ENCODE measurements at places on chromosomes 5 and 9.

- DNase-seq: peak; percentile 72
Observed at GRCh38 chr5:124628721-124629596, 117.5 kb downstream of the ZNF608 start.

DNA sequence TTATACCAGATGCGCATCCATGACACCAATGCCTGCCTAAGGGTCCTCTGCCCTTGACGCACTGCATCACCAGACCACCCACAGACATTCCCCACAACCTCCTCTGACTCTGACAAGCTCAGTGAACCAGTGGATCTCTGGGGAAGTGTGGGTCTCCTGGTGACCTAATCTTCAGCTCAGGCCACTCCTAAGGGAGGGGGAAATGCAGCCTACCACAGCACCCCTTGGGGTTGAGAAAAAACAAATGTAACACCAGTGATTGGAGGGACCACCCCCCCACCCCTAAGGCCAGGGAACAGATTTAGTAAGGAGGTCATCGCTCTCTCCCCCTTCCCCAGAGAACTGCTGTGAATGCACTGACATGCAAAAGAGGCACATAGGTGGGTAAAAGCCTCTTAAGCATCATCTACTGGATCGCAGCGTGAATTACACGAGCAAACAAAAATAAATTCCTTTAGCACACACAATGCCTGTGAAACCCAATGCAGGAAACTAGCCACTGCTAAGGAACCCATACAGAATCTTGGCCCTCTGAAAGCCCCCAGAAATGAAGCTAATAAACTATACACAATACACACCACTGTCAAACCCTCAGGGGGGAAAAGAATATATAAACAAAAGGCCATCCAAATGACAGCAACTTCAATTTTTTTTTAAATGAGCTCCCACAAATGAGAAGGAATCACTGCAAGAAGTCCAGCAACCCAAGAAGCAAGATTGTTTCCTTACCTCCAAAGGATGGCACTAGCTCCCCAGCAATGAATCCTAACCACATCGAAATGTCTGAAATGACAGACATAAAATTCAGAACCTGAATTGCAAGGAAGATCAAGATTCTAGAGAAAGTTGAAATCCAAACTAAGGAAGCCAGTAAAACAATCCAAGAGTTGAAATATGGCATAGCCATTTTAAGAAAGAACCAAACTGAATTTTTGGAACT is 513.7 kb upstream of the PTGER4 start:
- peak; percentile 32 for DNase-seq

DNA sequence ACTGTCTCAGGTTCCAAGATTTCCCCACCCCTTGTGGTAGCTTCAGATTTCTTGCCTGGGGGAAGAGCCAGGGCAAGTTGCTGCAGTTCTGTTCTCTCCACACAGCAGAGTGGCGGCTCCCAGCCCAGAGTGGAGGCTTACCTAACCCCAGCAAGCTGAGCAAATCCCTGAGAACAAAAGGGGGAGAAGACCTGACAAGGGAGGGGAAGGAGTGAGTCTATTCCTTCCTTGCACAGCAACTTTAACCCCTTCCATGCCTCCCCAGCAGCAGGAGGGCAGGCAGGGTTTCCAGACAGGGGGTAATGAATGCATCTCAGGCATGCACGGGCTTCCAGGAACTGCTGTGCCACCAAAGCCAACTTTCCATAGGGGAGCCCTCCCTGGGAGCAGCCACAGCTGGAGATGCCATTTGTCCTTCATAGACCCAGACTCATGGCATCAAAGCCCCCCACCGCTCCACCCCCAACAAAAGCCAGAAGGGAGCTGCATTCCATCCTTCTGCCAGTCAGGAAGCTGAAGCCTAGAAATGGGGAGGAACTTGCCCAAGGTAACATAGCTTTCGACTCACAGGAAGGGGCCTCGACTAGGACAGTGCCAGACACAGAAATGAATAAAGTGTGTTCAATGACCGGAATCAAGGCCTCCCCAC is 28.8 kb upstream of the FAT2 start:
- no peak for DNase-seq

DNA sequence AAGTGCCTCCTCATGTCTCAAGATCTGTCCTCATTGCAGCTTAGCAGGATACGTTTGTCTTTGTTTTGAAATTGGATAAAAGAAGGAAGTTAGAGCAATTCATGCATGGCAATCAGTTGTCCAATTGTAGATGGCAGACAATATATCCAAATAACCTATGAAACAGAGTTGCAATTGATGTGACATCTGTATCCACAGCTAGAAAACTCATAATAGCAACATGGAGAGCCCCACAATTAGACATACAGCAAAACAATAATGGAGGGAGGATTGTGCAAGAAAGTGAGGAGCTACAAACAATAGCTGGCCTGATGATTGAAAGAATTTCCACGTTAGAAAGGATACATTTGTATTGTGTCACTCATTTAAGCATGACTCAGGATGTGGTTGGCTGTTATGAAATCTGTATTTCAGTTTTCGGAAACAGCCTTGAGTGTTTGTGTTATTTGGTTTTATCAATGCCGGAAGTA is 132.0 kb downstream of the FAM174A start:
- peak; percentile 66 for DNase-seq

- no peak for DNase-seq
Observed at GRCh38 chr9:4540425-4540824, 50.2 kb downstream of the SLC1A1 start.

- DNase-seq: peak; percentile 37
Observed at GRCh38 chr5:138000102-138000723, 32.7 kb downstream of the FAM13B start.

- no peak for DNase-seq
Observed at GRCh38 chr5:24215114-24215513, 429.7 kb downstream of the CDH10 start.

DNA sequence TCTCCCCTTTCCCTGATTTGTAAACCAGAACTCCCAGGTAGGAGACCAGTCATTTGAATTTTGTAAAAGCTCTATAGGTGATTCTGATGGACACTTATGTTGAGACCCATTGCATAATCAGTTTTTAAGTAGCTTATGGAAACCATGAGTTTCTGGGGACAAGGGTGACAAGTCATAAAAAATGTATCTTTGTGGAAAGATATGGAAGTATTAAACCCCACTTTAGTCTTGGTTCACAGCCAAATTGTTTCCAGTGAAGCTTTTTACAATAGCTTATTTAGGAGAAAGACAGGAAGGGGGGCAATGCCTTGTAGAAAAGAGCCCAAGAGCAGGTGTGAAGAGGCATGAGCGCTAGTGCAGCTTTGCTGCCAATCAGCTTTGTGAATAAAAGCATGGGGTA is 453 bp upstream of the CCL28 start:
- no peak for DNase-seq

DNA sequence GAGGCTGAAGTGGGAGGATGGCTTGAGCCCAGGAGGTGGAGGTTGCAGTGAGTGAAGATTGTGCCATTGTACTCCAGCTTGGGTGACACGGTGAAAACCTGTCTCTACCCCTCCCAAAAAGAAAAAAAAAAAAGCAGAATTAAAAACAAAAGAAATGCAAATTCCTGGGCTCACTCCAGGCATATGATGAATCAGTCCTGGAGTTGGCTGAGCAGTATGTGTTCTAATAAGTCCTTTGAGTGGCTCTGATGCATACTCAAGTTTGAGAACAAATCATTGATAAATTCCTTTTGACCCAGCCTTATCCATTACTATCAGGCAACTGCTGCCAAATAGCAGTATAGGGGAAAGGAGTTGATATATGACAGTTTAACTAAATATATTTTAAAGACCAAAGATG is 28.3 kb downstream of the UHRF2 start:
- DNase-seq: peak; percentile 60

Data from fibroblast of the aortic adventitia (primary cell).